ENCODE measurements at places on chromosomes 2 and 18. TPM values are rescaled to one million over a fixed set of nuclear protein-coding genes. Genes with fewer than 3 reads are reported as not detected.

Gene OSBPL6
- total RNA-seq: 26.2 TPM

Gene AQP12B
- not detected for total RNA-seq

Gene ANKRD44
- total RNA-seq: 6.9 TPM

GRCh38 chr2:227939271-227940027 lies 68.0 kb downstream of the DAW1 start:
- peak; percentile 78 for DNase-seq
